ENCODE measurements at places on chromosomes 5 and 9.
A peak's percentile ranks its signal among the peaks of the same experiment; 100 is the strongest.

- DNase-seq = no peak
Measured at GRCh38 chr9:124001458-124001799, 10.1 kb upstream of the LHX2 start.

GRCh38 chr9:134212809-134213507 is 48.6 kb upstream of the RNU6ATAC start:
- no peak for DNase-seq

DNA sequence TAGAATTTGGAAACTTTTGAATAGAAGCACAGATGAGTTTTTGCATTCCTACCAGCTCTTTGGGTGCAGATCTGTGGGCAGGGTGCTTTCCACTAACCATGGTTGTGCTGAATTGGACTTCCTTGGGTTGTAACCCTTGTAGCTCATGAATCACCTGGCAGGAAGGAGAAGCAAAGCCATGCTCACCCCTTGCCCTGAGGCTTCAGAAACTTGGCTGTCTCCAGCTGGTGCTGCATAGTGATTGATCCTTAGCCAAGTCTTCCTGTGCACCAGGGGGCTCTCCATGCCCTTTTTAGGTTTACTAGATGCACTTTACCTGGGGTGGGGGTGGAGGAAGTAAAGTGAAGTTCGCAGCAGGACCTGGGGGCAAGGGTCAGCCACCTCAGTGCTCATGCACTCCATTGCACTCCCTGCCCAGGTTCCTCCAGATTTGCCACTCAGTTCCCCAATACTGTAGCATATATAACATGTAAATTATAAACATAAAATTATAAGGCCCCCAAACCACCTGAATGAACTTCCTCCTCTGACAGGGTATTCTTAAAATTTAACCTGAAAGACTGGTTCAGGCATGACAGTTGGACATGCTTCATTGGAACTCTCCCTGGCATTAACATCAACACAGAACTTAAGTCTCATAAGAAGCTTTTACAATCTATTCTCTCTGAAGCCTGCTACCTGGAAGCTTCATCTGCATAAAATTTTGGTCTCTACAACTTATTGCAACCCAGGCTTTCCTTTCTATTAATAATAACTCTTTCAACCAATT is 25.8 kb upstream of the IFNA14 start:
- no peak for DNase-seq

- DNase-seq = no peak
Measured at GRCh38 chr9:127194881-127195713, 69.5 kb upstream of the GARNL3 start.

DNA sequence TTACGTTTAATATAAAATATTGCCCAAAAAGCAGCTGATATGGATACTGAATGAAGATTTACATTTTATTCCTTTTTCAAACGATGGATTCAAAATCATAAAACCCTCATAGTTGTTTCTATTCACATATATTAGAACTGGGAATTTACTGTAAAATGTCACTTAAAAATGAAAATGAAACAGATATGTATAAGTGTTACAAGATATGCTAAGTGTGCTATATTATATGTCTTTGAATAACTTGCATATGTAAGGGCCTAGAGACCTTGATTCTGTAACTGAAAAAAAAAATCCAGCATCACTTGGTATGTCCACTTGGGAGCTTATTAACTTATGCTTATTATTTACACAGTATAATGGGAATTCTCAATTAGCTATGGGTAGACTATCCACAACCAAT is 43.2 kb downstream of the RFX3 start:
- no peak for DNase-seq

- no peak for DNase-seq
Measured at GRCh38 chr5:176748073-176748966, 62.0 kb upstream of the UNC5A start.

GRCh38 chr9:111937781-111938426 is 41.3 kb downstream of the UGCG start:
- no peak for DNase-seq

- DNase-seq = no peak
Measured at GRCh38 chr5:151038801-151039238, 18.4 kb downstream of the GPX3 start.

GRCh38 chr9:20054734-20055133 is 265.9 kb upstream of the SLC24A2 start:
- no peak for DNase-seq

DNA sequence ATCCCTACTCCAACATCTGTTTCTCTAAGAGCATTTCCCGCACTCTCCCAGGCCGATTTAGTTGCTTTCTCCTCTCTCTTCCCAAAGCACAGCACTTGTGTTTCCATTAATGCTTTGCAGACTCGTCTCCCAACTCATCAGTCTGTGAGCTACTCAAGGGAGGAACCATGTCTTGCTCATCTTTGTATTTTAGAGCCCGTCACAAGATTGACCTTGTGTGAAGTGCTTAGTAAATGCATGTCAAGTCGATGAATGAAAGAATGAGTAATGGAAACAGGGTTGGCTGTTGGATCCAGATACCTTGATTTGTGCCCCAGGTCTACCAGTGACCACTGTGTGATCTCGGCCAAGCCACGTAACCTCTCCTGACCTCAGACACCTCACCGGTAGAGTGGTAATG is 99.3 kb downstream of the KLF4 start:
- no peak for DNase-seq

DNA sequence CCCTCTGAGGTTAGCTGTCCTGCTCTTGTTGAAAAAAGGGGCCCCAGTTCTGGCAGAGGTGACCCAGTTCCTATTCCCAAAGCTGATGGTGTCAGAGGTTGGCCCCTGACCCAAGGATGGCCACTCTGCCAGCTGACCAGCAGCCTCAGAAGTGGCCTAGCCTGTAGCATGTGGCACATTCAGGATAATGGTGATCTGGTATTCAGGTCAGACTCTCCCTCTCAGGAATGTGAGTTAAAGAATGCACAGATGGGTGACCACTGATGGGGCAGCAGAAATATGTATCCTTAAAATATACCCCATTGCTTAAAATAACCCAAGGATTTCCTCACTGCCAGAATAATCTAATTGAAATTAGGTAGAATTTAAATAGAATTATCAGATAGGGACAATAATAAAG is 369.2 kb downstream of the SEMA5A start:
- no peak for DNase-seq

DNA sequence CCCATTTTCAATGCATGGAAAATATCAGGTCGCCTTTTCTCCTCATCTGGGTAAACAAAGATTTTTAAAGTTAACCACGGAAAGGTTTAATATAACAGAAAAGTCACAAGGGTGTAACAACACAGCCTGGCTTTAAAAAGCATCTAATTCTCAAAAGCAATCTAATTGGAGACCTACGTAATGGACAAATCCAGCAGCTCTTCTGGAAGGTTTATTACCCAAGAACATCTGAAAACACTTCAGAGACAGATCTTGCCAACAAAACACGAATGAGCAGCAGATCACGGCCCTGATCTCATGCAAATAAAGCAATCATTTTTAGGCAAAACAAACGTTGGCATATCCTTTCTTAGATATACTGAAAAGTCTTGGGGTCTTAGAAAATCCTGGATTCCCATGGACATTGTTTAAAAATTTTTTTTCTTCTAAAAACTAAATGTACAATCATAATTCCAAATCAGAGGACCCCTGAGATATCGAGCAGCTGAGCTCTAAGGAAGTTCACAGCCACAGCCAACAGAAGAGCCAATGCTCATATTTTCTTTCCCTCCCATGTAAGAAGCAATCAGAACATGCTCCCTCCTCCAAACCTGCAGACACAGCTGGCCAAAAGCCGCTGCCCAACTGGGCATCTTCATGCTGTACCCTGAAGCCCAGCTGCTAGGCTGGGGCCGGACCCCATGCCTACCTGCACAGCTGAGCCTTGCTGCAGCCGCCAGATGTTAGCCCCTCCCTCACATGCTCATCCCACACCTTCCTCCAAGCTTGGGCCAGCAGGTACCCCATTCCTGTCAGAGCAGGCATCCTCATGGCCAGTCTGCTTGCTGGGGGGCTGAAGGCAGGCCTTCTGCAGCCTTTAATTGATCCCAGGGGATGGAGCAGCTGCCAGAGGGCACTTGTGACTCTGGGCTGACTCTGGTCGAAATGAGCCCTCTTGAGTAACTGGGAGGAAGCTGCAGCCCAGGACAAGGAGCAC is 11.2 kb downstream of the ANKS6 start:
- no peak for DNase-seq

DNA sequence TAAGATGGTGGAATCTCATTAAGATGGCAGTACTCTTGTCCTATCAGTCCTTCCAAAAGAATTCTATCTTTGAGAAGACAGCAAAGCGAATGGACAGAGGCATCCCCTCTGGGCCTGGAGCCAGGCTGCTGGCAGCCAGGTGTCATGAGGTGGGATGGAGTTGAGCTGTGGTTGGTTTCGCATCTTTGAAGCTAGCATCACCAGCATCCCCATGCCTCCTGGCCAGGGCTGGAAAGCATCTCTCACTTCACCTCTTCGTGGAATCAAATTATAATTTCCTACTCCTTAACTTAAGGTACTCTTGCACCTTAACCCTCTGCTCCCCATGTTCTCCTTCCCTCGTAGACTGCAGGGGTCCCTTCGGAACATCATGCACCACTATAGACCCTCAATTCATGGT is 248.3 kb downstream of the GADD45G start:
- DNase-seq = no peak

DNA sequence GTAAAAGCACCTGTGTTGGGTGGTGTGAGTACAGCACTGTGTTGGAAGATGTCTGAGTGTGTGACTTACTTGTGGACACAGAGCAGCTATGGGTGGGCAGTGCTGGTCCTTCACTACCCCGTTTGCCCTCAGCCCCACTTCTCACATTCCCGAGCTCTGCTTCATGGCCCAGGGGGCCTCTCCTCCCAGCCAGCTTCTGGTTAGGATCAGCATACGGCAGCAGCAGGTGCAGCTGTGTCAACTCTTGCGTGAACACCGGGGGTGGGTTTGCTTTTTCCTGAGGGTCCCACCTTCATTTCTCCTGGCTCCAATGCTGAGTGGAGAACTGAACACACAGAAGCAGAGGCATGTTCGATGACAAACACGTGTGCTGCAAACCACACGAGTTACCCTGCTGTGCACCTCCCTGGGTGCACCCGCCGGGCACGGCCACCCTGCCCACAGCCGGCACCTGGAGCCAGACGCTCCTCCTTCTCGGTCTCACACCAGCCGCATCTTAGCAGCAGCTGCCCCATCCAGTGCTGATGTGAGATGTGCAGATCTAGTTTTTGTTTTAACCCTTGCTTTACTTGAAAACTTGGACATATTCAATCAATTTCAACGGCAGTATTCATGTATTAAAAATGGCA is 14.9 kb upstream of the SLC6A3 start:
- no peak for DNase-seq

GRCh38 chr9:15253197-15253596 is 53.8 kb downstream of the TTC39B start:
- DNase-seq = no peak

- no peak for DNase-seq
Measured at GRCh38 chr5:69530561-69531405, 29.2 kb upstream of the GTF2H2C start.

GRCh38 chr5:57692582-57693487 is 210.2 kb upstream of the ACTBL2 start:
- DNase-seq = peak; percentile 36

DNA sequence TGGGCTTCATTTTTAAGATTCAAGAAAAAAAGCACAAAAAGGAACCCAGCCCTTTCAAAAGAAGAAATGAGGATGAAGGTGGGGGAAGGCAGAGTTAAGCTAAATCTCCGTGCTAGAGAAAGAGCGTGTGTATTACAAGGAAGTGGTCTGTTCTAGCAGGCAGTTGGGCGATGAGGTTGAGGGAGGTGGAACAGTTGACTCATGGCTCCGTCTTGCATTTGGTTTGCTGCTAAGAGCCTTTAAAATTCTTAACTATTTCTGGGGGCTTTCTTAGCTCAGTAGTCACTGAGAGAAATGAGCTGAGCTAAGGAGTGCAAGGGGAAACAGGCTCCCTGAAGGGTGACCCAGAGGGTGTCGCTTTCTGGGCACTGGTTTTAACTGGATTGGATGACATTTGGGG is 117.4 kb downstream of the GCNT1 start:
- no peak for DNase-seq

GRCh38 chr5:115460472-115460871 is 84.1 kb downstream of the FEM1C start:
- no peak for DNase-seq

- DNase-seq = peak; percentile 5
Measured at GRCh38 chr9:124320062-124320973, 62.6 kb downstream of the NEK6 start.

- DNase-seq = no peak
Measured at GRCh38 chr9:85045271-85045670, 375.7 kb downstream of the NTRK2 start.

- DNase-seq = no peak
Measured at GRCh38 chr5:72378639-72379289, 58.6 kb downstream of the PTCD2 start.

GRCh38 chr9:107237873-107238272 is 45.2 kb upstream of the RAD23B start:
- DNase-seq = no peak

GRCh38 chr9:69223605-69224004 is 49.5 kb downstream of the TJP2 start:
- no peak for DNase-seq

- DNase-seq = no peak
Measured at GRCh38 chr5:96509721-96510350, 76.8 kb upstream of the PCSK1 start.

- DNase-seq = no peak
Measured at GRCh38 chr5:6362846-6363245, 15.5 kb downstream of the MED10 start.

DNA sequence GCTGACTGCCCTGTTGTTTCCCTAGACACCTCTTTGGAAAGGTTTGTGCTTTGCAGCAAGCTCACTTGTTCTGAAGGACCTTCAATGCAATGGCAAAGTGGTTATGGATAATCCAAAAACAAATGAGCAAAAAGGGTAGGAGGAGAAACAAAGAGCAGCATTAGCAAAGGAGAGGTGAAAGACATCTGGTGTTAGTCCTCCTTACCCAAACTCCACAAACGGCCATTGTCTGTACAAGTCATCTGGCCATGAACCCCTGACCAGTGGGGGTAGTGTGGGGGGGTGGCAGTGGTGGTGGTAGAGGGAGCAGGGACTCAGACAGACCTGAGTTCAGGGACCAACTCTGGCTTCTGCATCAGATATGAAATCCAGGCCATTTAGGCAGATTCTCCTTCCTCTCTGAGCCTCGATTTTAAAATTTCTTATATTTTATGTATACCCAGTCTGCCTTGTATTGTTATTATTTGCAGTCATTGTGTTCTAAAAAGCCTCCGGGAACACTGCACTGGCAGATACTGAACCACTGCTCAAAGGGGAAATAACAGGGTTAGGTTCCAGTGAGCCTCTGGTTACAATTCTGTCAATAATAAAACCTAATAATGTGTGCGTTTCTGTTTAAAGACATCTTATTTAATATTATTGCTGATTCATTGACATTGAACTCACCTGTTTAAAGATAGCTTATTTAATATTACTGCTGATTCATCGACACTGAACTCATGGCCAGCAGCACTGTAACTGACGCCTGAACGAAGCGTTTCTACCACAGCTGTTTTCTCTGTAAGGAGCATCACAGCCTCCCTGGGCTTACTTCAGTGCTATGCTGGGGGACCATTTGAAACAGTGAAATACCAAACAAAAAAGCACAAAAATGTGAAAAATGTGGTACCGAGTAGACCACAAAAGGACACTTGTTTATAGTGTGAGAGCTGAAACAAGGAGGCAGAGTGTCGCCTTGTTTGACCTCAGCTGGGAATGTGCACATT is 156.0 kb downstream of the SEC61B start:
- DNase-seq = no peak

GRCh38 chr9:86572904-86573303 is 218.7 kb upstream of the TUT7 start:
- DNase-seq = no peak

Measured in hippocampal formation (tissue), 2 donors.